ENCODE measurements at places on chromosomes 6 and 20. TPM values are rescaled to one million over a fixed set of nuclear protein-coding genes. Genes with fewer than 3 reads are reported as not detected.

Gene SAPCD1
- total RNA-seq, result 1.2 TPM

Gene ARFGEF3
- 33.8 TPM for total RNA-seq

Gene TBP
- total RNA-seq, result 12.7 TPM

Gene ZNF391
- total RNA-seq, result 2.0 TPM

Gene SOBP
- total RNA-seq, result 6.9 TPM

All from lower lobe of right lung (tissue), 2 donors.